ENCODE measurements at places on chromosomes 7 and 10. TPM values are rescaled to one million over a fixed set of nuclear protein-coding genes. Genes with fewer than 3 reads are reported as not detected.

Gene SLC26A3
- not detected for polyA plus RNA-seq

Gene SFXN3
- polyA plus RNA-seq: 51.7 TPM

Gene FBXL13
- polyA plus RNA-seq: 0.22 TPM

Gene C1QL3
- not detected for polyA plus RNA-seq

Gene OR2A1
- 0.31 TPM for polyA plus RNA-seq

Gene HOXA3
- not detected for polyA plus RNA-seq

GRCh38 chr10:133251388-133252222 is 13.9 kb downstream of the VENTX start:
- no peak for DNase-seq

- DNase-seq: peak; percentile 10
Observed at GRCh38 chr7:123770378-123770777, 21.6 kb upstream of the WASL start.

DNA sequence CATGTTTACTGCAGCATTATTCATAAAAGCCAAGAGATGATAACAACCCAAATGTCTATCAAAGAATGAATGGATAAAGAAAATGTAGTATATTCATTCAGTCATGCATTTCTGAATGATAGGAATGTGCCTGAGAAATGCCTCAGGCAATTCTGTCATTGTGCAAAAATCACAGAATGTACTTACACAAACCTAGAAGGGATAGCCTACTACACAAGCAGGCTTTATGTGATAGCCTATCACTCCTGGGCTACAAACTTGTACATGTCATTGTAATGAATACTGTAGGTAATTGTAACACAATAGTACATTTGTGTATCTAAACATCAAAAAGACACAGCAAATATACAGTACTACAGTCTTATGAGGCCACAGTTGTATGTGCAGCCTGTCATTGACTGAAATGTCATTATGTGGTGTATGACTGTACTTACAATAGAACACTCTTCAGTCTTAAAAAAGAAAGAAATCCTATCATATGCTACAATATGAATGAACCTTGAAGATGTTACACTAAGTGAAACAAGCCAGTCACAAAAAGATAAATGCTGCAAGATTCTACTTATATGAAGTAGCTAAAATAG is 141.8 kb upstream of the GPR22 start:
- no peak for DNase-seq

DNA sequence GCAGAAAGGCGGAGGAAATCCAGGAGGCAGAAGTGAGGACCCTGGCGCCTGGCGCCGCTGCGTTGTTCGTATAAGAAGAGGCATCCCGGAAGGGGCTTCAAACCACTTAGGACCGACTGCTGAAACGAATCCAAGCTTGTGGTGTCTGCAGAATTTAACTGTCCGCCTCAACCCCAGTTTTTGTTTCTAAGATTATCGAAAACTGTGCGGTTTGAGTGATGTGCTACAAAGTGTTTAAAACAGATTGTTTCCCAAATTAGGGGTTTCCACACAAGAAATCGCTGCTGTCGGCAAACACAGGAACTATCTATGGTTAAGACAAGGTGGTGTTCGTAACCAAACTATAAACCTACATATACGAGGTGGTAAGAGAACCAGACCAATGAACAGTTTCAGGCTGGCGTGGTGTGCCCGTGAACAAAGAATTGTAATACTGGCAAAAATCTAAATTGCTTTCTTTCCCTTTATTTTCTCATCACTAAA is 835 bp upstream of the DGKI start:
- no peak for DNase-seq

DNA sequence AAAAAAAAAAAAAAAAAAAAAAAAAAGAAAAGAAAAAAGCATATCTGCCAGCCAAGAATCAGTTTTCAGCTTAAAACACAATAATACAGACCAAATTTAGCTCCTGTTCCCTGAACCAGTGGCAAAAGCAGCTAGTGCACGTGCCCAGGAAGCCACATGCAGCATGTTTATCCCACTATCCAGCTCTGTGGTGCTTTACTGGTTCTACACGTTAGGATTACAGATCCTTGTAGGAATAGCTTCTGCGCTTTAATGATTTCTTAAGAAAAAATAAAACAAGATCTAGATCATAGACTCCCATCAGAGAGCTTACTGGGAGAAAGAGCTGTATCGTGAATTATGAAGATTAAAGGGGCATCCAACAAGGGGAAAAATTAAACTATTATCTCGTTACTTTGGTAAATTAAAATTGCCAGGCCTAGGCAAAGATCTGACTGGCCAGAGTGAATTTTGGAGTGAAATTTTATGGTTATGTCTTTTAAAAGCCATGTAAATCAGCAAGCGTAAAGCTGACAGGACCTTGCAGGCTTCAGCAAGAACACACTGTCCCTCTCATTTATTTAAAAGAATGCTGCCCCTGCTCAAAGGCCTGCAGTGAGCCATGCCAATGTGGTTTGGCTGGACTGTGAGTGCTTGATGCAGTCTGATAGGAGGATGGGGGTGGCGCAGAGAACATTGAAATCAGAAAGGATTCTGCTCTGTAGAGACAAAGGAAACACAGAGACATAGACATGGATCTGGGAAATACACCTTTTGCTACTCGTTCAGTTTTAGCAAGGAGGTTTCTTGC is 177.3 kb upstream of the PHYHIPL start:
- no peak for DNase-seq

GRCh38 chr7:75875113-75876080 is 3.4 kb upstream of the RHBDD2 start:
- DNase-seq: no peak

GRCh38 chr7:113100121-113100603 is 13.5 kb upstream of the GPR85 start:
- DNase-seq: no peak

GRCh38 chr7:144470078-144470477 is 66.6 kb upstream of the NOBOX start:
- DNase-seq: no peak

DNA sequence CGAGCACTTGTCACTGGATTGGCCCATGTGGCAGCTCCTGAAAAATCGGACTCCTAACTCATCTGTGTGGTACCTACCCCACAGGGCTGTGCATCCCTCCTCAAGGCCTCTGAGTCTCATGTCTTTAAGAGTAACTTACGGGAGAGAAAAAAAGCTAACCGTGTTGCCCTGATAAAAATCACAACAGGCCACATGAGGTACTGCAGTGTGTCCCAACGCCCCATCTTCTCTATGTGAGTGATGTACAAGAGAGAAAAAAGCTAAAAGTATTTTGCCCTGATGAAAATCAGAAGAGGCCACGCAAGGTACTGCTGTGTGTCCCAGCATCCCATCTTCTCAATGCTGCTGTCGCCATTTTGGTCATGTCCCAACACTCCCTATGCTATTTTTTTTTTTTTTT is 41.2 kb upstream of the ADRB1 start:
- no peak for DNase-seq
